ENCODE measurements at places on chromosomes 3 and 15.

DNA sequence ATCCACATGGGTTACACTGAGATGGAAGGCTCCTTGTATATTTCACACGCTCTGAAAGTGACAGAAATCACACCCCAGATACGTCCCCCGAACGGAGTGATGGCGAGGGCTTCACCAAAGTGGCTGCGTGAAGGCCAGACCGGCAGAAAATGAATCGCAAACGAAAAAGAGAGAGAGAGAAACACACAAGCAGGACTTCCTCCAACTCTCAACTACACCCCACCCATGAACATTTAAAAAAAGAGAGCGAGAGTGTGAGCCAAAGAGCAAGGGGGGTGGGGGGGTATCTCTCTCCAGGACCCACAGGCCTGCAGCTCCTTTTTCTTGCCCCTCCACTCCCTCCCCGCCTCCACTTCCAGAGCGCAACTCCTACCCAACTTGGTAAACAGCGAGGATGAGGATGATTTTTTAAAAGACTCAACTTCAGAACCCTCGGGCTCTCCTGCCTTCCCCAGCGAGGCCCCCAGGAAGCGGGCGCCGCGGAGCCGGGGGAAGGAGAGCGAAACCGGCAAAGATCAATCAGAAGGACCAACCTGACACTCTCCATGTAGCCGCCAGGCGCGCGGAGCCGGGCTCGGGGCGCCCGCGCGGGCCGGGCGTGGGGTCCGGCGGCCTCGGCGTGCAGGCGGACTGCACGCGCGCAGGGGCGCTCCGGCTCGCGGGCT lies 519.1 kb downstream of the FOXP1 start:
- peak; percentile 50 for DNase-seq

DNA sequence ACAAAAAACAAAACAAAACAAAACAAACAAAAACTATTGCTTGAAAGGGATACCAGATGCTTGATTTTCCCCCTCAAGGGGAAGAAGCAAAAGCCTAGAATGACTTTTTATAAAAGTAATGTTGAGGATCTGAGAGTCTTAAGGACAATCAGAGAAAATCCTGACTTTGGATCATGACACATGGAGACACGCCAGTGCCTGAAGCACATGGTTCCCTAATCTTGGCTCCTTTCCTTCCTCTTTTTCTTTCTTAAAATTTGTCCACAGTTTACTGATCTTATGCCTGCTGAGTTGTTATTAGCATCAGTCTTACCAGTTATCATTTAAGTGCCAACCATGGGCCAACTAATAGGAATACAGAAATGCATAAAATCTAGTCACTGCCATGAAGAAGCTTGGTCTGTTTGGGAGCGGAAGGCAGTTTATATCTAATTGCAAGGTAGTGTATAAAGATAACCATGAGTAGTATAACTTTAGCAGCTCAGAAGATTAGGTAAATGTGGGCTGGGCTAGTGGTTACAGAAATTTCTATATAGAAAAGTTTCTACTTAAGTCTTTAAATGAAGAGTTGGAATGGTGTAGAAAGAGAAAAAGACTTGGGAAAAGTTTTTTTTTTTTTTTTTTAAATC lies 6.9 kb downstream of the GLCE start:
- no peak for DNase-seq

DNA sequence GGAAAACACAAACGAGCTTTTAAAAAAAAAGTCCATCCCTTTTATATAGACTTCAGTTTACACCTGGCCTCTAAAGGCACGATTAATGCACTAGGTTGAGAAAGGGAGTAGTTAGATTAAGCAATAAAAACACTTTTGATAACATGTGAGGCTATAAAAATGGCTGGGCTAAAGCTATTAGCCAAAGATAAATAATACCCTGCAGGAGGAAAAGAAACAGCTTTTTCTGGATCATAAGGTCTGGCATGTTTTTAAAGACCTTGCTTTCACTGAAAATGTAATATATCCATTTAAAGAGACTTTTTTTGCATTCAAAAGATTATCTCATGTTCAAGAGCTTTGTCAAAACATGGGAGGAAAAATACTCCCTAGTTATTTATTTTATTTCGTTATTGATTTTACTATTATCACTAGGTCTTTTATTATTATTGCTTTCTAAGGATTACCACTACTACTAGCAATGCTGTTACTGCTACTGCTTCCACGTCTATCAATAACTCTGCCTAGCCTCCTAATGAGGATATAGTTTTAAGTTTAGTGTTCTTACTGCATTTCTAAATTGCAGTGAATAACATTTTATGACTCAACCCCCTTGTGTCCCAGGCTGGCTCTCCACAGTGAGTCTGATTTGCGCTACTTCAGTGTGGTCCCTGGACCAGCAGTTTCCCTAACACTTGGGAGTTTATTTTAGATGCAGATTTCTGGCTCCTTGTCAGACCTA lies 93.4 kb downstream of the THRB start:
- peak; percentile 17 for DNase-seq

GRCh38 chr3:25043749-25044148 lies 384.3 kb upstream of the RARB start:
- DNase-seq, result no peak

DNA sequence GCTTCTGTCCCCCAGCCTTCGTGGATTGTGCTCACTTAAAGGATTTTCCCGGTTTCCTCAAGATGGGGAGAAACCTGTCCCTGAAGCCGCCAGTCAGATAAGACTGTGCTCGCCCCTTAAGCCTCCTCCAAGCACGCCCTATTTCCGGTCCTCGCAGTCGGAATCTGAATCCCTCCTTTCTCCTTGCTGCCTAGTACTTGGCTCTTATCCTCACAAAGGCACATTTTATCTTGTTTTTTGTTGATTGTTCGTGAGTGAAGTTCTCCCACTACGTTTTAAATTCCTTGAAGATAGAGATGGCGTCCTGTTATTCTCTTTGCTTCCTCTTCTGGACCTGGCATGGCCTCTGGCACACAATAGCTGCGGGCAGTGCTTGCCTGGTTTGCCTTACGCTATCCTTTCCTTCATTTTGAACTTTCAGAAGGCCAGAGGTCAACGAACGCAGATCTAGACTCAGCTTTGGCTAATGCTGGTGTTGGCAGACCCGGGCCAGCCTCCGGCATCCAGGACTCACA lies 1.7 kb downstream of the CLDN11 start:
- no peak for DNase-seq

- DNase-seq, result peak; percentile 51
Measured at GRCh38 chr15:65790694-65791334, 1.3 kb downstream of the DENND4A start.

GRCh38 chr15:47429376-47429775 lies 287.9 kb upstream of the SEMA6D start:
- DNase-seq, result no peak

DNA sequence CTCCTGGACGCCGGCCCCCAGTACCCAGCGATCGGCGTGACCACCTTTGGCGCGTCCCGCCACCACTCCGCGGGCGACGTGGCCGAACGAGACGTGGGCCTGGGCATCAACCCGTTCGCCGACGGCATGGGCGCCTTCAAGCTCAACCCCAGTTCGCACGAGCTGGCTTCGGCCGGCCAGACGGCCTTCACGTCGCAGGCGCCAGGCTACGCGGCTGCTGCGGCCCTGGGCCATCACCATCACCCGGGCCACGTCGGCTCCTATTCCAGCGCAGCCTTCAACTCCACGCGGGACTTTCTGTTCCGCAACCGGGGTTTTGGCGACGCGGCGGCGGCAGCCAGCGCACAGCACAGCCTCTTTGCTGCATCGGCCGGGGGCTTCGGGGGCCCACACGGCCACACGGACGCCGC lies 956 bp downstream of the ZIC1 start:
- DNase-seq, result no peak

- no peak for DNase-seq
Measured at GRCh38 chr3:62467966-62468722, 94.8 kb upstream of the FEZF2 start.

DNA sequence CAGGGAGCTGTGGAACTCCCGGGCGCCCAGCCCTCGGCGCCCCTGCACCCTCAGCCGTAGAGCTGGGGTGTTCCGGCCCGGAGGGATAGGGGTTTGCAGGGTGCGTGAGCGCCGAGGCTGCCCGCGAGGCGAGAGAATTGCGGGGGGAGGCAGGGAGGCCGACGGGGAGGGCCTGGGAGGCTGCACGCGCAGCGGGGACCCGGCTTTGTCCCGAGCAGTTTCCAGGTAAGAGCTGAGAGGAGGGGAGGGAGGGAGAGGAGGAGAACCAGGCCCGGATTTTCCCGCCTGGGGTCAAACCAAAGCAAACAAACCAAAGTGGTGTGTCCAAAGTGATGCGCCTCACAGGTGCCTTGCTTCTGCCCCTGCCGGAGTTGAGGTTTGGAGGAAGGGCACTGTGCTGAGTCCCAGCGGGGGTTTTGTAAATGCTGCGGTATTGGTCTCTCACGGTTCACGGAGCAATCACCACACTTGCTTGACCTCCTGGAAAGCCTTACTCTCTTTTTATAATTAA lies 146.4 kb downstream of the TJP1 start:
- no peak for DNase-seq

GRCh38 chr3:30508339-30508738 lies 98.1 kb upstream of the TGFBR2 start:
- DNase-seq, result no peak

DNA sequence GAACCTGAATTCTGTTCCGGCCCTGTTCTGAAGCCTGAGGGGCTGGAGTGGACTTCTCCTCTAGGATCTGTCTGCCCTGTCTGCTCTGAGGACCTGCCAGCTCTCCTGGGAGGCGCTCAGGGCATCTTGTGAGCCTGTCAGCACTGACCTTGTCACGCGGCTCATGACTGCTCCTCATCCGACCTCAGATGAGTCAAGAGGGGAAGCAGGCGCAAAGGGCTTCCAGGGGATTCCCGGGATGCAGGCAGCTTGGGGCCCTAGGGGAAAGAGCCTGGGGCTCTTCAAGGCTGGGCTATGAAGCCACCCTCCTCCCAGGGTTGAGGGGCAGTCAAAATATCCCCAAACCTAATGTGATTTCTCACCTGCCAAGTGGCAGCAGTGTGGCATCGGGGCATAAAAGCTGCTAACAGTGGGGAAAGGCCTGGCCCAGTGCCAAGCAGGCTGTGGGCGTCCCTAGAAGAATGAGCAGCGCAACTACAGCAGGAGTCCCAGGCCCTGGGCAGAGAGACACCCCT lies 27.6 kb upstream of the ANKDD1A start:
- peak; percentile 41 for DNase-seq

- no peak for DNase-seq
Measured at GRCh38 chr3:165451371-165452070, 255.3 kb upstream of the SLITRK3 start.

DNA sequence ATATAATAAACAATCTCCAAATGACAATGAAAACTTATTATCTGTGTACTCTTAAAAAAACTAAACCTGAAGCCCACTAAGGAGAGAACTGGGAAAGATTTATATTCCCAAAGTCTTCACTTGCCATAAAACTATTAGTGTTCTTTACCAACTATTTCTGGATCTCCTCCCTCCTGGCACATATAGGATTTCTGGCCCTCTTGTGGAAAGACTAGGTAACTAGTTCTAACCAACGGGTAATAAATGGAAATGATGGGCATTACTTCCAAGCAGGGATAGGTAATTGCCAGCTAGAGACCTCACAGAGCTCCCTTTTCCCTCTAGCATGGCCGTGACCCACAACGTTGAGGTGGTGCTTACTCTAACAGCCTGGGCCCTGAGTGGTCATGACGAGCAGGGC lies 110.1 kb downstream of the DNAH12 start:
- peak; percentile 58 for DNase-seq

GRCh38 chr3:11290743-11291680 lies 18.8 kb downstream of the ATG7 start:
- no peak for DNase-seq

- DNase-seq, result peak; percentile 70
Measured at GRCh38 chr3:132730891-132731580, 8.8 kb upstream of the NPHP3 start.

DNA sequence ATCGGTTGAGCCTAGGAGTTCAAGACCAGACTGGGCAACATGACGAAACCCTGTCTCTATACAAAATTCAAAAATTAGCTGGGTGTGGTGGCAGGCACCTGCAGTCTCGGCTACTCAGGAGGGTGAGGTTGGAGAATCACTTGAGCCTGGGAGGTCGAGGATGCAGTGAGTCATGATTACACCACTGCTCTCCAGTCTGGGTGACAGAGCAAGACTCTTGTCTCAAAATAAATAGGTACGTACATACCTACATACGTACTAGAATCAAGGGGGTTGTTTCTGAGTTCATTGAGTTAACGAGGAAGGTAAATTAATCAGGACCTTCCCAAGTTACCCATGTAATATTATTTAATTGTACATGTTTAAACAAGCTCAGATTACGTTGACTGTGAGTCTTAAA lies 97.5 kb downstream of the CHL1 start:
- no peak for DNase-seq

GRCh38 chr3:120816728-120817127 lies 74.2 kb downstream of the GTF2E1 start:
- no peak for DNase-seq

GRCh38 chr3:161879470-161879869 lies 382.9 kb downstream of the OTOL1 start:
- no peak for DNase-seq
